NCI-H2227 treated with DMSO at 0.1 percent for 48 hours (cell line): ENCODE measurements at places on chromosomes 16 and 17.

DNA sequence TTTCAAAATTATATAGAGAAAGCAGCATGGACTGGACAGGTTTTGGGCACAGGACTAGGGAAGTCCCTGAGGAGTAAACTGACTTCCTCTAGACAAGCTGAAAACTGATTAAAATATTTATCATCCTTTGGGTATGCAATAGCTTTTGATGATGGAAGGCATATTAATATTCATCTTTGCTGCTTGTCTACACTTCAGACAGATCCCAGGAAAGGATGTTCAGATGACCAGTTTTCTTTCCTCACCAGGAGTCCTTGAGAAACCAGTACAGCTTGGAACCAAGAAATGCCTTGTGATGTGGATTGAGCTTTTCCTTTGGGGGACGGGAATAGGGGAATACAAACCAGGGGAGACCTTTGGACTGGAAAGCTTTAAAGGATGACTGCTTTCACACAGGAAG is 195.5 kb downstream of the FTO start:
- no peak for DNase-seq

DNA sequence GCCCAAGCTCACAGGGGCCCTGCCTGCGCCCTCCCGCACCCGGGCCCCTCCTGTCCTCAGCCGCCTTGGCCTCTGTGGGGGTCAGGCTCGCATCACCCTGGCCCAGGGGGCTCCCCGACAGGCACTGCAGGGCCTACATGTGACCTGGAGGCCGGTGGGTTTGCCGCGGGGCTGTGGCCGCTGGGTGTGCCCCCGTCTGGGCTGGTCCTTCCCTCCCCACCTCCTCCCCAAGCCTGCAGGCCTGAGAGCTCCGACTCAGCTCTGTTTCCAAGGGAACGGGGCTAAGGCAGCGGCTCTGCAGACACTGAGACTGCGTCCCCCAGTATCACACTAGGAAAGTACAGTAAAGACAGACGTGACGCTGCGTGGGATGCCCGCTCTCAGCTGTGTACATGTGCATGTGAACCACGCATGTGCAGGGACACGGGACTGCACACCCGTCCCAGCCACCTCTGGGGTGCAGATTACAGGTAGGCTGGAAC is 16.5 kb upstream of the WDR45B start:
- DNase-seq: peak; percentile 53

GRCh38 chr16:71885261-71885650 is 1.3 kb upstream of the ZNF821 start:
- no peak for DNase-seq

DNA sequence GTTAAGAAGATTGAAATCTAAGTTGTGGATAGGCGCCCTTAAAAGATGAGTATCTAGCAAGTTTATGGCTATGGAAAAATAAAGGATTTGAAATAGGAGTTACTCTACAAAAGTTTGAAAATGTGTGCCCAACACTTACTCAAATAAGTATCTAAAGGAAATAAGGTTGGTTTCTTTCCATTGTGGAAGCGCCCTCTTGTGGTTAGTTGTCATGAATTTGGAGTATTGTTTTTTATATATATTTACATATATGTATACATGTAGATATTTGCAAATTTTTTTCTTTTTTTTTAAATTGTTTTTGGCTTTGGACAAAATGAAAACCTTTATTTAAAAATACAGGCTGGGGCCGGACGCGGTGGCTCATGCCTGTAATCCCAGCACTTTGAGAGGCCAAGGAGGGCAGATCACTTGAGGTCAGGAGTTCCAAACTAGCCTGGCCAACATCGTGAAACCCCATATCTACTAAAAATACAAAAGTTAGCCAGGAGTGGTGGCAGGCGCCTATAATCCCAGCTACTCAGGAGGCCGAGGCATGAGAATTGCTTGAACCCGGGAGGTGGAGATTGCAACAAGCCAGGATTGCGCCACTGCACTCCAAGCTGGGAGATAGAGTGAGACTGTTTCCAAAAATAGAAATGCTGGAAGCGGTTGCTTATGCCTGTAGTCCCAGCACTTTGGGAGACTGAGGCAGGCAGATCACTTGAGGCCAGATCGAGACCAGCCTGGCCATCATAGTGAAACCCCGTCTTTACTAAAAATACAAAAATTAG is 24.0 kb upstream of the VPS4A start:
- DNase-seq: peak; percentile 3

GRCh38 chr17:44247440-44247841 is 20.5 kb downstream of the SLC4A1 start:
- no peak for DNase-seq

GRCh38 chr16:3027983-3028715 is 4.3 kb downstream of the THOC6 start:
- DNase-seq: peak; percentile 83

- no peak for DNase-seq
Observed at GRCh38 chr16:47713225-47713595, 252.1 kb downstream of the PHKB start.

- no peak for DNase-seq
Observed at GRCh38 chr17:73362697-73363096, 50.9 kb upstream of the CDC42EP4 start.

DNA sequence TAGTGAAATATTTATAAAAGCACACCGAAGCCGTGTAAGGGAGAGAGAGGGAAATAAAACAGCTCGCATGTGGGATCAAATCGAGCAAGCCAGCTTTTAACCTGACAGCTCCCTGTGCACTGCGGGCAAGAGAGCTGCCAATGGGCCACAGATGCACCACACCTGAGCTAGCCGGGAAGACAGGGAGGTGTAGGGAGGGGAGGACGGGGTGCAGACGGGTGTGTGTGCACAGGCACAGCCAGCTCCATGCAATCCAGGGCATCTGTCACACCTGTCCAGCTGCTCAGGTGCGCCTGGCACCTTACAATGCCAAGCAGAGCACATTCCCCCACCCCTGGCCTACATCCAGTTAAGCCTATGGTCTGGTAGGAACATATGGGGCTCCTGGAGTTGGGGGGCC is 70.0 kb downstream of the C16orf78 start:
- no peak for DNase-seq

DNA sequence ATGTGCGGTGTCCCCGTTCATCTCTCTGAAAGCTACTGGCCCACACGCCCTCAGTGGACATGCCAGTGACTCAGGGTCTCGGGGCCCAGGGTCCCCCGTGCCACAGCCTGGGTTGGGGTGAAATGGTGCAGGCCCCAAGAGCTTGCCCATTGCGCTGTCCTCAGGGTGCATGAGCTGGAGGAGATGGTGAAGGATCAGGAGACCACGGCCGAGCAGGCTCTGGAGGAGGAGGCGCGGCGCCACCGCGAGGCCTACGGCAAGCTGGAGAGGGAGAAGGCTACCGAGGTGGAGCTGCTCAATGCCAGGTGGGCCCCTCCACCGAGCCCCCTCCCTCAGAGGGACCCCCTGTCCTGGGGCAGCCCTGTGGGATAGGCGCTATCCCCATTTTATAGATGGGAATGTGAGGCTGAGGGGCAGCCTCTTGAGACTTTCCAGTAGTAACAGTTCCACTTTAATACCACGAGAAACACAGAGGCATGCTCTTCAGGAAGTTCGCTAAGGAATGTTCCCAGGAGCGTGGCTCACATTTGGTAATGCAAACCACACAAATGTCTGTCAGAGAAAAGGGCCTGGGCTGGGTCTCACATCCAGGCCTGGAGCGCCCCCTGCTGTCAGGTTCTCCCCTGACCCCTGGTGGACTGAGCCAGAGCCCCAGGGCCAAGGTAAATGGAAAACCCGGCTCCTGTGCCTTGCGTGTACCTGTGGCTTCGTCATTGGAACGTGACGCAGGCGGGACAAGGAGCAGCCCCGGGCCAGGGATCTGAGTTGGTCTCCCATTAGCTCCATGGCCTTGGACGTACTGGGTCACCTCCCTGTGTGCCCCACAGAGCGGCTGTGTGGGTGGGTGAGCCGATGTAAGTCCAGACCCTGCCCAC is 133.7 kb downstream of the RAB11FIP4 start:
- no peak for DNase-seq

- DNase-seq: no peak
Observed at GRCh38 chr17:1474402-1475189, 17.9 kb downstream of the MYO1C start.

- no peak for DNase-seq
Observed at GRCh38 chr17:65022751-65023700, 33.5 kb downstream of the GNA13 start.

- DNase-seq: no peak
Observed at GRCh38 chr16:87966064-87966645, 14.9 kb downstream of the BANP start.

DNA sequence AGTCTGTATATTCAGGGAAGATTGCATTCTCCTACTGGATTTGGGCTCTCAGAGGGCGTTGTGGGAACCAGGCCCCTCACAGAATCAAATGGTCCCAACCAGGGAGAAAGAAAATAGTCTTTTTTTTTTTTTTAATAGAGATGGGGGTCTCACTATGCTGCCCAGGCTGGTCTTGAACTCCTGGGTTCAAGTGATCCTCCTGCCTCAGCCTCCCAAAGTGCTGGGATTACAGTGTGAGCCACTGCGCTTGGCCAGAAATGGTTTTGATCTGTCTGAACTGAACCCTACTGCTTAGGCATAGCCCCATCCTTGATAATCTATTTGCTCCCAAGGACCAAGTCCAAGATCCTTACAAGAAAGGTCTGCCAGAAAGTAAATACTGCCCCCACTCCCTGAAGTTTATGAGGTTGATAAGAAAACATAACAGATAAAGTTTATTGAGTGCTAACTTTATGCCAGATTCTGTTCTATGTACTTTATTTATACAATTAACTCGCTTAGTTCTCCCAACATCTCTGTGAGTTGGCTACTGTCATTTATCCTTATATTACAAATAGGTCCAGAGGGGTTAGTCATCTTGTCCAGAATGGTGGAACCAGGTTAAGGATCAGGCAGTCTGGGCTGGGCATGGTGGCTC is 13.5 kb downstream of the G6PC1 start:
- DNase-seq: no peak

- no peak for DNase-seq
Observed at GRCh38 chr17:50899005-50899460, 32.9 kb upstream of the TOB1 start.

- DNase-seq: no peak
Observed at GRCh38 chr17:7853691-7854038, 1.2 kb upstream of the TMEM88 start.

GRCh38 chr16:56294579-56294978 is 103.3 kb downstream of the GNAO1 start:
- no peak for DNase-seq
